Foreskin keratinocyte (primary cell): ENCODE measurements at places on chromosomes 4 and X. TPM values are rescaled to one million over a fixed set of nuclear protein-coding genes. Genes with fewer than 3 reads are reported as not detected.
A peak's percentile ranks its signal among the peaks of the same experiment; 100 is the strongest.

GRCh38 chr4:87071401-87071800 lies 136.6 kb downstream of the AFF1 start:
- no peak for DNase-seq

DNA sequence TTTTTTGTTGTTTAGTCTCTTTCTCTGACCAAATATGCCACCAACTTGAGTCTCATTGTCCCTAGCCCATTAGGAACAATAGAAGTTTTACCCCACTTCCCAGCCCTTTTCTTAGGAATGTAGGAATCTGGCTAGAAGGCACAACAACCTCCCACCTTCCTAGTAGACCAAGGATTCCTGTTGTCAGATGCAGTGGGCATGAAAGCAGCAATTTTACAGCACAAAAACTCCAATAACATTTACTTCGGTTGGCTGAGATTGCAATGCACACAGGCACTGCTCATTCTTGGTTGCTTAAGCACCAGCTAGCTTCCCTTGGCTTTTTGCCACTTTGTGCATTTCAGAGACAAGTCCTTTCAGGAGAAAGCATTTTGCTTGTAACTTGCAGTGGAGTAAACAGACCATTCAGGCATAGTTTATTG lies 312.8 kb downstream of the TENM3 start:
- DNase-seq = peak; percentile 47

- peak; percentile 50 for DNase-seq
Observed at GRCh38 chr4:7279902-7280301, 87.6 kb downstream of the SORCS2 start.

- DNase-seq = peak; percentile 44
Observed at GRCh38 chr4:61195101-61195500, 5.0 kb upstream of the ADGRL3 start.

DNA sequence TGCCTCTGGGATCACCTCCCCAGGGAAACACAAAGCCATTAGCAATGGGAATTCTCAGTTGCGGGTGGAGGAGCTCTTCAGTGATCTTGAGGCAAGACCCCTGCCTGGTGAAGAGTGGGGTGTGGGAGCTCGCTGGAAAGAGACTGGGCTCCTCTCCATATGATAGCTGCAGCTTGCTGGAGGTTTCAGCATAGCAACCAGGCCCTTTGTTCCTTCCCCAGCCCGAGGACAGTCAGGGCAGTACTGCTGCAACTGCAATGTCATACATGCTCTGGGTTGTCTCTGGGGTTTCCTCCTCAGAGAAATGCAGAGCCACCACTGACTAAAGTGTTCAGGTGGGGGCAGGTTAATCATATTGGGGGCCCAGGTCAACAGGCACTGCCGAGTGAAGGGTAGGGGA lies 81.3 kb downstream of the ARHGAP24 start:
- no peak for DNase-seq

DNA sequence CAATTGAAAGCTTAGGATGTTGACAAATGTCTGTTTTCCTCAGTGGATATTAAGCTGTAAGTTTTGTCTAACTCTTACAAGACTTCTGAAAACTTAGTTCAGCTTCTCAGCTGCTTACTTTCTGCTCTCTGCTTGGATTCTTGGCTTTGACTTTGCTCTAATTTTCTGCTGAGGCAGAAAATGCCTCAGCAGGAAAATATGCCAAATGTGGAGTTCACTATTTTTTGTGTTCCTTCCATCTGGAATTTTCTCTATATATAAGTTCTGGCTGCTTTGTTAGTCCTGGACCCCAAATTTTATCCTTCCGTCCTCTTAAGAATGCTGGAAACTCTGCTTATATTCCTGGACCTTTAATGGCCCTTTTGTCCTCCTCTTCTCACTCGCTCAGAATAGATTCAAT lies 352.6 kb upstream of the NWD2 start:
- no peak for DNase-seq

DNA sequence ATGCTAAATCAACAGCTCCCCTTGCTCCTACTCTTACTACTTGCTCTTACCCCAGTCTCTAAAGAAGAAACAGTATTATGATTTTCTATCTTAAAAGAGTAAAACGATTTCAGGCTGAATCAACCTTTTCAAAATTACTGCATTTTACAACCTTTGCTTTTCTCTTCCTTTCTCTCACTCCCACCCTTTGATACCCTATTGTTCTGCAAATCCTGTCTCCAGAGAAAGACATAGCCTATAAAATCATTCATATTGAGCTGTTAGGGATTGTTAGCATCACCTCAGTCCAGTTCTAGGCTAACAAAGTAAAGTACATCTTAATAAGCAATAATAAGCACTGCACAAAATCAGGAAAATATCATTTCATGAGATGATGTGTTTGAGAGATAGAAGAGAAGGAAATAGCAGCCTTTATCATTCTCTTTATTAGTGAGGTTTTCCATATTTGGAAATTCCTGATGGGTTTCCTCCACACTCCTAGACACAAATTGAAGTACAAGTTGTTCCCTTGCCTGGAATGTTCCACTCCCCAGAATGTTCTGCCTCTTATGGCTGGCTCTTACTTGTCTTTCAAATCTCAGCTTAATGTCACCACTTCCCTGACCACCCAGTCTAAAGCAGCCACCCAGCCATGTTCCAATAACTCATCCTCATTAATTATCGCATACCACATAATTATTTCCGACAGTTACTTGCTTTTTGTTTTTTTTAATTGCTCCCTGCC lies 219.7 kb downstream of the PALLD start:
- no peak for DNase-seq

DNA sequence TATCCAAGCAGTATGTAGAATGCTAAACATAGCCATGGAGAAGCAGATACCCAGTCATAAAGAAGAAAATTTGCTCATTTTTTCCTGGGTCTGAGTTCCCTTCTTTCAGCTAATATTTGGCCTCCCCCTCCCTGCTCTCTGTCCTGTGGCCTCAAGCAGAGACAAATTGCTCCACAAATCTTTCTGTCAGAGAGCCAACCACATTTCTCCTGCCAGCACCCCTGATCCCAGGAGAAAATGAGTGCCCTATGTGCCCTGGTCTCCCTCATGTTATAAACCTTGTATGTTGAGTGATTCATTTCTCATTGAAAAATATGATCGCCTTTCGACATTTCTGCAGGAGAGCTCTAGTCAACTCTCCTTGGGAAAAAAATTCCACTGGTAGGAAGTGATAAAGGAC lies 82.0 kb downstream of the TMEM156 start:
- no peak for DNase-seq

DNA sequence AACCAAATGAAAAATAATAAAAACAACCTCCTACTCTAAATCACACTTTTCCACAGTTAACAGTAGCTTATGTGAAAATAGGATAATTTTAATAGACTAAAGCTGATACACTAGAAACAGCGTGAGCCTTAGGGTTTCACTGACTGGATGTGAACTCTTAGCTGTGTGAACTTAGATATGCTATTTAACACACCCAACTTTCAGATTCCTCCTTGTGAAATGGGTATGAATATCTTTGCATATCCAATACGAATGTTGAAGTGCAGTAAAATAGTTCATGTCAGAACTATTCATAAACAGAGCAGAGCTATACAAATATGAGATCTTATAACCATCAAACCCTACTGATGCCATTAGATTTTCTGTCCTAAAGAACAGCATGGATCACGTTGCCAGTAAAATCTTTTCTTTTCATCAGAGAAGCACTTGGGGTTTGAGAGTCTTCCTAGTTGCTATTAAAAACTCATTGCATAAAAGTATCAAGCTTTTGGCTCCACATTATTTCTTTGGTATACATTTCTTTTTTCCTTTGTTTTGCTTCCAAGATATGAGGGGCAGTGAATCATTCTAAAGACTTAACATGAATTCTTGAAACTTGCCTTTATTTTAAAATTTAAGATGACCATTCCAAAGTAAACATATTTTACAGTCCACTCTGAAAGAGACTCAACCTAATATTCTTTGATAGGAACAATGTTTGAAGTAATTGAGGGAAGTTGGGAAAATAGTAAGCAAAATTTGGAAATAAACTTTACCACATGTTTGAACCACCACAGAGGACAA lies 102.4 kb downstream of the CPE start:
- no peak for DNase-seq

DNA sequence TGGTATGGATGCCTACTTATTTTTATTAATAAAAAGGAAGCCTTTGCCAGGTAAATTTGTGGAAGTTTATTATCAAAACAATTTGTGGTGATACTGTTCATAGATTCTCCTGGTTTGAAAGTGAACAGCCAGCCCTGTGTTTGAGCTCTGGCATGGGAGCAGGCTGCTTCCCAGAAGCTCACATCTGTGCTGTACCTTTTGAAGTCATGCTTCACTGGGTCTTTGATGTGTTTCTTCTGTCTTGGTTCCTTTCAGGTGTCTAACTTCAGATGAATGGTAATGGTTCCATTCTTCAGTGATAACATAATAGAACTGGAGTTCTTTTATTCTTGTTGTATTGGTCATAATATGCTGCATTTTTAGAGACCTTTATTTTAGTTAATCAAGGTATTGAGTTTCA lies 85.5 kb downstream of the BMPR1B start:
- no peak for DNase-seq

DNA sequence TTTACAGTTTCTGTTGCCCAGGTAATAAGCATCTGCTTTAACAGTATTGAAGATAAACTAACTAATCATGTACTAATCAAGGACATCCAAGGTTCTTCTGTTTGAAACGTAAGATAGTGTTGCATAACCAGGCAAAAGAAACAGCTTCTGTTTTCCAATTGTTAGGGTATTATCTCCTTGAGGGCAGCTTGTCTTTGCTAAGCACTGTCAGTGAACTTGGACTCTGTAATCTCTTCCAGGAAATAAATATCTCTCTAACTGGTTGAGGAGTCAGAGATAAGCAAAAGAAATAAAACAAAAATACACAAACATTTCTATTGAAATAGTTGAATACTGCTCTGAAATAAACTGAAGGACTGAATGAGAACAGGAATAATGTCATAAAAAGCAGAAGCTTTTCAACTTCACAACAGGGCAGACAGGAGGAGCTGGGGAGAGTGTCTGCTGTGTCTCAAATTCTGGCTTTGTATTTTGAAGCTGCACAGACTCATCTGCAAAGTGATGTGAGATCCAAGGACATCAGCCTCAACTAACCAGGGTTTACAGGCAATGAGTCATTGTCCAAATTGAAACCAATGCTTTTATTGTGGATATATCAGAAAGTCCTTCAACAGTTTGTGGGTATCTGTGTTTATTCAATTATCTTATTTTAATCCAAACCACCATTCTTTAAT lies 1253.0 kb upstream of the PCDH7 start:
- DNase-seq = no peak

TDO2 gene
- not detected in 2 replicates for total RNA-seq

ERCC6L gene
- 15.1 and 19.8 TPM in 2 replicates for total RNA-seq

MBNL3 gene
- 12.4 and 13.1 TPM in 2 replicates for total RNA-seq

RPS6KA6 gene
- 3.2 and 3.4 TPM in 2 replicates for total RNA-seq

NUDT11 gene
- 12.0 and 12.5 TPM in 2 replicates for total RNA-seq

UGT2B11 gene
- total RNA-seq = not detected in 2 replicates
